Cortex of kidney (tissue), 1 donor: ENCODE measurements at places on chromosomes 13 and 19.

GRCh38 chr19:15673176-15673654 lies 328 bp downstream of the CYP4F12 start:
- no peak for DNase-seq

DNA sequence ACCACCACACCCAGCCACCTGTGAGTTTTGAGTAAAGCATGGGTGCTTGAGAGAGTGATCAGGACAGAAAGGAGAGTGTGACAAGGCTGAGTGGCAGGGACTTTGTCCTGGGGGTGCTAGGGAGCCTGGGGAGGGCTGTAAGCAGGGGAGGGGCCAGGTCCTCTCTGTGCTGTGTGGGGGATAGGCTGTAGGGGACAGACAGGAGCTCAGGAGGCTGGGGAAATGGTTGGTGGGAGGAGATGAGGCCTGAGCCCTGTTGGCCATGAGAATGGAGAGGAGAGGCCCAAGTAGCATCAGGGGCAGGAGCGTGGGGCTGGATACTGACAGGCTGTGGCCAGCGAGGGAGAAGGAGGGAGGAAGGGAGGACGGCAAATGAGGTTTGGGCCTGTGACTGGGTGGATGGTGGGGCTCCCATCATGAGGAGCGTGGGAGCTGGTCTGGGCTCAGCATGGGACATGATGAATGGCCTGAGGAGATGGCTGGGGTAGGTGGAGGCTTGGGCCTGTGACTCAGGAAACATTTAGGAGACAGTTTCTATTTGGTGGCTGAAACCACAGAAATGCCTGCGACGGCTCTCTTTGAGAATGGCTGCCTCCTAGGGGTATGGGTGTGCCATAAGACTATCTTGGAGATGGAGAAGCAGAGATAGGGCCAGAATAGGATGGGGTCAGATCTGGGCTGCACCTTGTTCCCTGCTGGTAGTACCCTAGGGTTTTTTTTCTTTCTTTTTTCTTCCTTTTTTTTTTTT lies 25.0 kb downstream of the GRIN2D start:
- DNase-seq: no peak

GRCh38 chr13:72473321-72473720 lies 254.1 kb downstream of the MZT1 start:
- DNase-seq: no peak

- DNase-seq: no peak
Measured at GRCh38 chr19:42313096-42313839, at the start of gene TMEM145. Gene TMEM145 (plus strand): TSS chr19:42313309. CDS start chr19:42313377, 68 bp downstream.

DNA sequence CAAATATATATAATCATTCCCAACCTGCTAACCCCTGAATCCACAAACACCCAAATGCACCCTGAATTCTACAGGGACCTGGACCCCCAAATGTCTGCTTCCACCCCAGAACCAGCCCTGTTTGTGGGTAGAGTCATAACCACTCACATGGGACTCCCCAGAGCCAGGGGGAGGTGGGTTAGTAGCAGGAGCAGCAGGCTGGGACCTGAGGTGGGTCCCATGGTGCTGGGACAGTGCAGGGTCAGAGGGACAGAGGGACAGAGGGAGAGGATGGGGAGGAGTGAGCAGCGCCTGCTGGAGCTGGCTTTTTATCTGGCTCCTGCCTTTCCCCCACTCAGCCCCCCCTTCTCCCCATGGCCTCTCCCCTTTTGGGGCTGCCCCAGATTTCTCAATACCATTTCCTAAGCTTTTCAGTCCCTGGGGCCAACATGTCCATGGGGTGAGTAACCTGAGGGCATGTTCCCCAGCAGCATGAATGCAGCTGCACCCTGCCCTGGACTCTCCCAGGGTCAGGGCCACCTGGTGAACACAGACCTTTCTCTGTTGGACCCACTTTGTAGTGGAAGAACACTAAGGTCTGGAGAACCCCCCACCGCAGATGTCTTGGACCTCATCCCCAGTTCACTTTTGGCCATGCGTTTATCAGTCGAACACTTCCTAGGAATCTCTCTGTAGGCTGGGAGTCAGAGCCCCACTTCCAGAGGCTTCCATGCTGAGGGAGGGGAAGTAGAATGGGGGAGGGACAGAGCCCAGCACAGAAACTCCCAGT lies at the start of gene C3:
TSS of gene C3 (minus strand) at position 282 of the 769 bp plus-strand sequence. CDS start at position 221, 61 bp downstream.
- no peak for DNase-seq

DNA sequence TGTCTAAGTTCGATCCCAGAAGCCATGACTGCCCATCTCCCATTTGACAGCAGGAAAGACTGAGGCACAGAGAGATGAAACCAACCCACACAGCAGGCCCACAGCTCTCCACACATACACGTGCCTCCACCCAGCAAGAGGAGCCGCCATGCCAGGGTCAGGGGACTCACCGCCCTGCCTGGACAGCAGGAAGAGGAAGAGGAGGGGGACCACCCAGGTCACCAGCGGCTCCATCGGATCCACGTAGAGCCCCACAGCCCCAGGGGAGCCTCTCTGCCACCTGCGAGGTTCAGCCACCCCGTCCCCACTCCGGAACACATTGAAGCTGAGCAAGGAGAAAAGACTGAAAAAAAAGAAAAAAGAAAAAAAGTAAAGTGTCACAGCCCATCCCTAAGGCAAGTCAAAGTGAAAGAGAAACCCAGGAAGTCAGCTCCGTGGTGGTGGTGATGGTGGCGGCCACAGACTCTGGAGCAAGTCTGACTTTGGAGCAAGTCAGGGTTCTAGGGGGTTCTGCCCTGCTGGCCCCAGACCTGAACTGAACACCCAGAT lies at the start of gene IL12RB1:
TSS of gene IL12RB1 (minus strand) at position 345 of the 549 bp plus-strand sequence. CDS start at position 234, 111 bp downstream.
- no peak for DNase-seq

DNA sequence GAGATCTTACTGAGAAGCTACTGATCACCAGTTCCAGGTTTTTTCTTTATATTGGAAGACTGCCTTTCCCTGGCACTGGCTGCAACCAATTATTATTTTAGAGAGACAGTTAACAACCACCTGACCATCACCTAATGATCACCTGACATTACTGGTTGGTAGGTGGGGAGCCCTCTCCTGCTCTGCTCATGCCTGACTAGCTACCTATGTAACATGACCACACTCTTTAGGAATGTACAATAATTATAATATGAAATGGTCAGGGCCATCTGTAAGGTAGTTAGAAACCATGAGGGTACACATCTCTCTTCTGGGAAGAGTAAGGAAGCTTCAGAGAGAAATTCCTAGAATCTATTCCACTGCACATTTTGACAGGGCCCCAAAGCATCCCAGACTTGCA lies 59.0 kb upstream of the SCEL start:
- no peak for DNase-seq
